Endothelial cell (in vitro differentiated cells): ENCODE measurements at places on chromosomes 2 and 18.
A peak's percentile ranks its signal among the peaks of the same experiment; 100 is the strongest.

GRCh38 chr2:42864641-42865280 lies 72.4 kb upstream of the HAAO start:
- no peak for DNase-seq

DNA sequence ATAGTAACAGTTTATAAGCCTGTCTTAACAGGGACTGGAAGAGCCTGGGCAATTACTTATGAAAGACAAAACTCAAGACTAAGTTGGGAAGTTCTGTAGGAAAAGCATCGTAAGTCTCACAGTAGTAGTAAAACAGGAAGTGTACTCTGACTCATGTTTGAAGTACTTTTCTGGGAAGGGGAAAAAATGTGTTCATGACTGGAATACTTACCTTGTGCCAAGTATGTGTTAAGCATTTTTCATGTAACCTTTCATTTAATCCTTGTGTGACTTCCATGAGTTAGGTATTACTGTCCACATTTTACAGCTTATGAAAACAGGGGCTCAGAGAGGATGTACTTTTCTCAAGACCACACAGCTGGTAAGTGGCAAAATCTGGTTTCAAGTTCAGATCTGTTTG lies 13.7 kb upstream of the SKOR2 start:
- no peak for DNase-seq

DNA sequence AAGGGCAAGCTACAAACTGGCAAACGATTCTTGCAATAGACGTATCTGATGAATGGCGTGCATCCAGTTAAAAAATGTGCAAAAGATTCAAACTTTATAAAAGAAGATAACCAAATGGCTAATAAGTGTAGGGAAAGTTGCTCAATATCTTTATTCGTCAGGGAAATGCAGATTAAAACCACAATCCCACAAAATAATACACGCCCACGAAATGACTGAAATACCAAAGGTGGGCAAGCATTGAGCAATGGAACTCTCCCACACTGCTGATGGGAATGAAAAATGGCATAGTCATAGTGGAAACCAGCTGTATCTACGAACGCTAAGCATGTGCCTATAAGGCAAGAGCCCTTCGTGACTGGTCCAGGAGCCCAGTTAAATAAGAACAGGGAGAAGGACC lies 168.6 kb upstream of the SIX2 start:
- no peak for DNase-seq

DNA sequence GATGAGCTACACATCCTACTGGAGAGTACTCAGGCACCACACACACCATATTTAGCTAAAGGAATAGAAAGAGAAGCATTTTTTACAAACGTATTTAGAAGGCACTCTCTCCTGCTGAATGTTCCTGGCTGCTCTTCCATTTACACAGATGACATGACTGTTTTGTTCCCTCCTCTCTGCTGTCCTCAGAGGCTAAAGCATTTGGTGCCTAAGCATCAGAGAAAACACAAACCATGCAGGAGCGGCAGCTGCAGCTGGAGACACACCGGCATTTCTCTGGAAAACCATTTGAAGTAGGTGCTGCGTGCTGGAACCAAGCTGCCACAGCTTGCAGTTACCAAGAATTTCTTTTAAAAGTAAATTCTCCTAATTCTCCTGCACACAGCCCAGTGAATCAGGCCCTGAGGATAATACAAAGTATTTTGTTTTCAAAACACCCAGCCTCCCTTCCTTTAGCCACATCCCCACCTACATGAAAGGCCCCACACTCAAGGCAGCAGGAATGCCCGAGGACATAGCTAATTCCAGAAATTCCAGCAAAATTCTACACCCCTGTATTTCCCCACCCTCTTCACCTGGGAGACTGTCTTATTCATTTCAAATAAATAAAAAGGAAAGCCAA lies 488.9 kb upstream of the SOX11 start:
- no peak for DNase-seq

GRCh38 chr2:111659361-111660333 lies 224.3 kb downstream of the ANAPC1 start:
- DNase-seq = no peak

- no peak for DNase-seq
Observed at GRCh38 chr2:217951521-217952247, 51.1 kb downstream of the TNS1 start.

DNA sequence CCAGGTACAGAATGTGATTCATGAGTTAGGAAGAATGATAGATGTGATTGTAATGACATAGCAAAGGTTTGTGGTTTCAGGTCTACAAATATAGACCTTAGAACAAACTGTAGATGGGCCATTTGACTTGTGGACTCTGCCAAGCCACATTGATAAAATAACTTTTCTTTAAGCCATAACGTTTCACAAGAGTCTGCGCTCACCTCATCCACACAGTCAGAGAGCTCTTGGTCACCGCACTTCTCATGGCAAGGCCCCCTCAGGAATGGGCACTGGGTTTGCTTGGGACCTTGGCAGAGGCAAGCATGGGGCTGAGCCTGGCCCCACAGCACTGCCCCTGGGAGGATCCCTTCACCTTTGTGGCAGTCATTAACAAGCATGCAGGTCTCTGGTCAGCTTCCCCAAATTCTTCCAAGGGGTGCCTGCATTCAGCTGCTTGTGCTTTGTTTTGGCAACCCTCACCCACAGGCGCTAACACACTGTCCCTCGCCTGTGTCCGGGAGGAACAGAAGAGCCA lies 14.0 kb downstream of the ARMC9 start:
- no peak for DNase-seq

- no peak for DNase-seq
Observed at GRCh38 chr2:230075988-230076631, 7.4 kb upstream of the SLC16A14 start.

DNA sequence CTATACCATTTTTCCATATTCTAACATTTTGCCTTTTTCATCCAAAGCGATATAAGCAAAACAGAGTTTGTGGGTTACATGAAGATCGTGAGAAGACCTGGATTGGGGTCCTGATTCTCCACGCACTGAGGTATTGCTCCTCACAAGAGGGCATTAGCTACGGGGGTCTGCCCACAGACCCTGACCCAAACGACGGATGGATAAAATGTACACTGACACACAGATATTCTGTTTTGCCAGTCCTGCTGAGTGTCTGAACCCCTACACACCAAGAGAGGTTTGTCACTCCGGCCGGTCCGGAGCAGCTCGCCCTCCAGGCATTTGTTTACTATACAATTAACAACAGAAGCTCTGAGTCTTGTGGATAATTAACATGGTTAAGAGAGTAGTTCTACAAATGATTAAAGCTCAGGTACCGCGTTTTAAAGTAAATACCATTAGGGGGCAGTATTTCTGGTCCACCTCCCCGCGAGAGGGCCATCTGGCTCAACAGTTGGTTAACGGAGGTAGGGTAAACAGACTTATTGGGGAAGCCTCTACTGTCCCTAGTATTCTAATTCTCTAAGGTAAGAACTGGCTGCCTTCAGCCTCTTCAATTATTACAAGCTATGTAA lies 28.4 kb downstream of the SCYGR8 start:
- no peak for DNase-seq

DNA sequence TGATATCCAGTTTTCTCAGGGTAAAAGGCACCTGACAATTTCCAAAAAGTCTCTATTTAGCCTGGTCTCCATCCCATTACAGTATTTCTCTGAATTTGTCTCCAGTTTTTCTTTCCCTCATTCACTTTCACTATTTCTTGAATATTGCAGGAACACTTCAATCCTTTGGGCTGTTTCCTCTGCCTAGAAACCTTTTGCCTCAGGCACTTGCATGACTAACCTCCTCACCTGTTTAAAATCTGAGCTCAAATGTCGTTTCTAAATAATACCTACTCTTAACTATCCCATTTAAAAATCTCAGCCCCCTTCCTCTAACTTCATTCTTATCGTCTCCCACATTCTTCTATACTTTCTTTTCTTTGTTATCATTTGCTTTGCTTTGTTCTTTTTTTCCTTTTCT lies 9.0 kb downstream of the SCN2A start:
- no peak for DNase-seq

DNA sequence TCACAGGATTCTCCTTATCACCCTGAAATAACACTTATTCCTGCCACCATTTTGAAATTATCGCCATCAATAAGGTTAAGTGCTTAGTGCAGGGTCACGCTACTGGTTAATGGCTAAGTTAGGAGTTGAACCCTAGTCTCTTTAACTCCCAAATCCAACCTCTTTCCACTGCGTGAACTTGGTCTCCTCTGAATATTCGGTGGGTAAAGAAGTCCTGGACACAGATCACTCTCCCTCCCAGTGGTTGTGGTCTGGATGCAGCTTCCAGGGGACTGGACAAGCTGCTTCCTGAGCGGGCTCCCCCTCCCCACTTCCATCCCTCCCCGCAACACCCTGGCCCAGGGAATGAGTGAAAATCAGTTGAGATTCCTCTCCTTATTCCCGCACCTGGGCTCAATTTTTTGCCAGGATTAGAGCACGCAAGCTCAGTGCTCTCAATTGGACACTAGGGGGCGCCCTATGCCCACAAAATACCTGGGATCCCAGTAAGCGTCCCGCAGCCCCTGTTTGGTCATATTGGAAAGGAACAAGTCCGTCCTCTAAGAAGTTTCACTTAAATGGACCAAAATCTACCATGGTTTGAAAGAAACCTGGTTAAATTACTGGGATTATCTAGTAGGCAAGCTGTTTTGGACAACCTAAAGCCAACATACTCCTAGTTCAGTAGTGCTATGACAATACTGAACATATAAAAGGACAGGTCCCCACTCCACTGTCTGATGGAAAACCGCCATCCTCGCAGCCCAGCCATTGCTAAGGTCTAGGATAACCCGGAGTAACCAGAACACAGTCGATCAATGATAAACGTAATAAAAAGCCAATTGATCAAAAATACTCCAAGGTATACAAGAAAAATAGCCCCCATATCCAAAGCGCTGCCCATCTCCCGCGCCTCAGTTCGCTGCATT lies 40.4 kb downstream of the DHRS9 start:
- peak; percentile 83 for DNase-seq

- no peak for DNase-seq
Observed at GRCh38 chr2:162037886-162038285, 36.1 kb downstream of the DPP4 start.

DNA sequence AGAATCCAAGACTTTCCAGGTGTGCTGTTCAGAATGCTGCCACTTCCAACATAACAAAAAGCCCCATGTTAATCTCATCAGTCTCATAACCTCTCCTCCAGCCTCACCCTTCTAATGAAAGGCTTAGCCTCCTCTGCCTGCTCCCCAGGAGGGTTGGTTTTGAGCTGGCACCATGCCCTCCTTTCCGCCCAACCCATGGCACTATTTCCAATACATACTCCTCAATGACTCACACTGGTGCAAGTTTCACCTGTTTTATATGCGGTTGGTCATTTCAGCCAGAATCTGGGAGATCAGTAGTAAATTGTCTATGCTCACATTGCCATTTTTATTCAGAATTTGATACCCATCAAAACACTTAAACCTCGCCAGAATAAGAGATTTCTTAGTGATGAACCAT lies 157.6 kb upstream of the NRP2 start:
- no peak for DNase-seq

GRCh38 chr18:50127516-50128210 lies 67.3 kb downstream of the MYO5B start:
- DNase-seq = no peak

DNA sequence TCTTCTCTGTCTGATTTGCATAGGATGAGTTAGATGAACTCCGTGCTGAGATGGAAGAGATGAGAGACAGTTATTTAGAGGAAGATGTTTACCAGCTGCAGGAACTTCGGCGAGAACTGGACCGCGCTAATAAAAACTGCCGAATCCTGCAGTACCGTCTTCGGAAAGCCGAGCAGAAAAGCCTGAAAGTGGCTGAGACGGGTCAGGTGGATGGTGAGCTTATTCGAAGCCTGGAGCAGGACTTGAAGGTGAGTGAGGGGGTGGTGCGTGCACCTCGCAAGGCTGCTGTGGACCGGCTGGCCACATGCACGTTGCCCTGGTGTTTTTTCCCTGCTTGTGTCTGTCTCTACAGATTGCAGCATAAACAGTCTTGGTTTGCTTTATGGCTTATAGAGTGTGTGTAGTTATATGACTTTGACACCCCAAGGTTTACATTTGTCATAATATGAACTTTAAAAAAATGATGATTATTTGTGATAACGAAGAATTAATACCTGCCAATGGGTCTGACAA lies 13.1 kb downstream of the MTCL1 start:
- no peak for DNase-seq

- no peak for DNase-seq
Observed at GRCh38 chr2:190121971-190122370, 59.4 kb upstream of the MSTN start.

- DNase-seq = no peak
Observed at GRCh38 chr18:29307231-29307630, 1130.3 kb upstream of the CDH2 start.
